ENCODE measurements at places on chromosomes 1 and 21. TPM values are rescaled to one million over a fixed set of nuclear protein-coding genes. Genes with fewer than 3 reads are reported as not detected.

Gene RGS5
- polyA plus RNA-seq = 11.3 TPM

- DNase-seq = no peak
Measured at GRCh38 chr21:41542727-41543126, 34.8 kb upstream of the TMPRSS2 start.

DNA sequence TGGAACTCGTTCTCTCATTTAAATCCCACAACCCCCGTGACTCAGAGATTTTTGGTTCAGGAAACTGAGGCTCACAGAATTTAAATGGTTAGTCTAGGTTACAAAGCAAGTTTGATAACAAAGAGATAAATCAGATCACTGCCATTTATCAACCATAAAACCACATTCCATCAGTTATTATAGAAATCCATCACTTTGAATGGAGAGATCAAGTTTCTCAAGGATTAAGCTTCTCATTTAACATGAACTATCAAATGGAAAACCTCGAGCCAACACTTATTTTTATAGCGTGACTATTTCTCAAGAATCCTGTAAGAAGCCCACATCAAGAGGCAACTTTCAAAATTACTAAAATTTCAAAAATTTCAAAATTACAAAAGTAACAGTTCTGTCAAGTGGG, 11.9 kb downstream of the WLS start:
- DNase-seq = no peak

Gene F3
- polyA plus RNA-seq = 330 TPM

GRCh38 chr21:43803558-43804300, 14.4 kb downstream of the RRP1 start:
- no peak for DNase-seq

Data from AG04450 (cell line).